ENCODE measurements at places on chromosomes 6 and 20. TPM values are rescaled to one million over a fixed set of nuclear protein-coding genes. Genes with fewer than 3 reads are reported as not detected.

- no peak for DNase-seq
Measured at GRCh38 chr6:4344317-4344899, 209.0 kb upstream of the ECI2 start.

GRCh38 chr20:45918182-45918737 lies 6.3 kb upstream of the PLTP start:
- no peak for DNase-seq

GRCh38 chr6:118574051-118574865 lies 26.2 kb downstream of the PLN start:
- DNase-seq, result no peak

- no peak for DNase-seq
Measured at GRCh38 chr6:151719070-151719469, 88.4 kb upstream of the ESR1 start.

- DNase-seq, result no peak
Measured at GRCh38 chr20:54350415-54350814, 125.0 kb upstream of the DOK5 start.

- DNase-seq, result no peak
Measured at GRCh38 chr20:22425344-22426295, 158.8 kb downstream of the FOXA2 start.

- no peak for DNase-seq
Measured at GRCh38 chr6:135904666-135905065, 53.2 kb downstream of the PDE7B start.

GRCh38 chr6:149951626-149952025 lies 9.8 kb downstream of the ULBP2 start:
- DNase-seq, result no peak

GRCh38 chr6:14883921-14884320 lies 361.9 kb upstream of the JARID2 start:
- DNase-seq, result no peak

- DNase-seq, result no peak
Measured at GRCh38 chr6:50905297-50905696, 86.6 kb downstream of the TFAP2B start.

DNA sequence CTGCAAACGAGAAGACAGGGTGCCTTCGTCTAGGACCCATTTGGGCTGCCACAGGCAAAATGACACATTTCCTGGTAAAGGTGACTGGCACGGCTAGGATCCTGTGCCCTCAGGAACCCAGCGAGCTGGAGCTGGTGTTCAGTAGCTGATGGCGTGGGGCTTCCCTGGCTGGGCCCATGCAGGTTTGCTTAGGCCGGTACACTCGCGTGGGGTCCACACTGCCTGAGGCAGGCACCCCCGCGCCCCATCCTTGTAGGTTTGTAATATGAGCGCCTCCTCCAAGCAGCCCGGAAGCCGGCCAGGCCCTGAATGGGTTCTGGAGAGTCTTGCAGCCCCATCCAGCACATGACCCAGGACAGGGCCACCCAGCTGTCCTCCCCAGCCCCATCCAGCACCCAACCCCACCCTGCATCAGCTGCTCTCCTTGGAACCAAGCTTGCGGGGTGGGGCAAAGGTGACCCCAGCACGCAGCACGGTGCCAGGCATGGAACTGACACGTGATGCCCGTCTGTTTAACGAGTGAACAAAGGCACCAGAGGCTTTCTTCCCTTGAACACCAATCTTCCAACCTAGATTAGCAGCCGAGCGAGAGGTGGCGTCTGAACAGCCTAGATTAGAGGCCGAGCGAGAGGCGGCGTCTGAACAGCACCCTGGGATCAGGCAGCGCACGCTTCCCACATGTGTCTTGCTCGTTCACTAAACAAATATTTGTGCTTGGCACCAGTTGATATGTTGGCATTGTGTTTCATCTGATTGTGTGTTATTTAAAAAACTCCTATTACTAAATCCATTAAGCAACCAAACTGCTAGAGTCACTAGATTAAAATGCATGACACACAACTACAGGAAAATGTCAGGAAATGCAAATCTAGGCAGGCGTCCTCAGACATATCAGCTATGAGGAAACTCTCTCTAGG lies 112.1 kb downstream of the DLL1 start:
- DNase-seq, result no peak

DNA sequence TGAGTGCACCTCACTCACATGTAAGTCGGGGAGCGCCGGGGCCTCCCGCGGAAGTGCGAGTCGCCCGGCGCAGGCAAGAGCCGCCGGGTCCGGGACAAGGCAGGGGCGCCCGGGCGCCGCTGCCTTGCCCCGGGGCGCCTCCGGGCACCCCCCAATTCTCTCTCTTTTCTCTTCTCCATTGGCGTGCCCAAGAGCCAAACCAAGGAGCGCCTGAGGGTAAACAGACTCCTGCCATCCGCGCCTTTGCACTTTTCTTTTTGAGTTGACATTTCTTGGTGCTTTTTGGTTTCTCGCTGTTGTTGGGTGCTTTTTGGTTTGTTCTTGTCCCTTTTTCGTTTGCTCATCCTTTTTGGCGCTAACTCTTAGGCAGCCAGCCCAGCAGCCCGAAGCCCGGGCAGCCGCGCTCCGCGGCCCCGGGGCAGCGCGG lies 36.8 kb downstream of the GNAS start:
- DNase-seq, result no peak

DNA sequence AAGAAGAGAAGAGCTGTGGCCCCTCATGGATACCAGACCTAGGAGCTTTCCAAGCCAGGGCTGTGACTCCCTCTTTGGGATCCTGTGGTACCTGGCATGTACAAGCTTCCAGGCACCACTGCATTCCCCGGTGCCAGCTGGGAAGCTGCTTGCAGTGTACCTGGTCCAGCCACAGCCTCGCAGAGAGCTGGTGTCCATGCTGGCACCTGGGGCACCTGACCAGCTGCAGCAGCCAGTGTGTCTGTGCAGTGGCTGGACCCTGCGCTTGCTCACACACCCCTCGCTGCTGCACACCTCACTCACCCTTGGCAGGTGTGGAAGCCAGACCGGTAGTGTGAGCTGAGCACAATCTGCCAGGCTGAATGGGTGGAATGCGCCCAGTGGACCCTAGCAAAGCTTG lies 190.9 kb upstream of the MAN1A1 start:
- DNase-seq, result no peak

DNA sequence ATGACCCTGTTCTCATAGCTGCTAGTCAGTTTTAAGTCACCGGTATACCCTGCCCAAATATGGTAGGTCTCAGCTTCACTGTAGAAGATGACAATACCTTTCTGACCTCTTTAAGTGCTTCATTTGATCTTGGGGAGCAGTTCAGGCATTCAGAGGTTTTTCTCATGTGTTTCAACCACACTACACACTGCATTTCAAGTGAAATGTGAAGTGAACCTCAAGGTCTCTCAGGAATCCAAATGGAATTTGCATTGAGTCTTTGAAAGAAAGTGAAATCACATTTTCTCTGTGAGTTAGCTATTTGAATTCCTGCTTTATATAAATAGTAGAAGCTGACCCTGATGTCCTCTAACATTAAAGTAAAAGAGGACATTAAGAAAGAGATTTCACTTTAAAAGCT lies 461.6 kb downstream of the ADGRB3 start:
- no peak for DNase-seq

DNA sequence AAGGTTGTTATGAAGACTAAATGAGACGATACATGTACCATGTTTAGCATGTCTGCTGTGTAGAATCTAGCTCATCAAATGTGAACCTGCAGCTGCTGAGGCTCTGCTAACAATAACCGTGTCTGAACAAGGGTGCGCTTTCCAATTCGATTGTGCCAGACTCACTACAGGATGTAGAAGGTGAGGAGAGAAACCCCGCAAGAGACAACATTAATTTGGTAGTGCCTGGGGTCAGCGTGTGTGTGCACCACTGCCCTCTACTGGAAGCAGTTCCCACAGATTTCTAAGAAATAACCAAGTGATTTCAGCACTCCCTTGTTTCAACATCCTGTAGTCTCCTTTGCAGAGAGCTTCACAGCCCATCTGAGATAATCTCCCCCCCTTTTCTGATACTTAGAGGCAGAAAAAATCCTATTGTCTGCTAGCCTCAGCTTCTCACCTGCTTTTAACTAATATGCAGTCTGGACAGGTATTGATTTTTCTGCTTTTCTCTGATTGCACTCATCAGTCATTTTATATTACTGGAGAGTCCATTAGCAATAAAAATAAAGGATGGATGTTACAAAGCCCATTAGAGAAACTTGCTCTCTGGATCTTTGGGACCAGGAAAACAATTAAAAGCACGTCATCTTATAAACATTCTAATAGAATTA lies 96.7 kb upstream of the BACH2 start:
- DNase-seq, result peak; percentile 38

GRCh38 chr20:42063141-42063540 lies 445.0 kb upstream of the CHD6 start:
- DNase-seq, result no peak

GRCh38 chr6:165665384-165665672 lies 2.3 kb upstream of the PDE10A start:
- no peak for DNase-seq

DNA sequence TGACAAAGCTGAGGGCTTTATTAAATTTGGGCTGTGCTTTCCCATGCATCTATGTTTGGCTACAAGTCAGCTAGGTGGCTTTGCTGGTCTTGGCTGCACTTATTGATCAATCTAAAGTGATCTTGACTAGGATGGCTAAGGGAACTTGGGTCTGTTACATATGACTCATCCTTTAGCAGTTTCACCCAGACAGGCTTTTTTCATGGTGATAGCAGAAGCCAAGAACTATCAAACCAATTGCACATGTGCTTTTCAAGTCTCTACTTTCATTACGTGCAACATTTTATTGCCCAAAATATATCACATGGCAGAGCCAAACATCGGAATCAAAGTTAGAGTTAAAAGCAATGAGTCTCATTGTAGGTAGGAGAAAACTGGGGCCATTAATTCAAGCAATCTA lies 626.3 kb downstream of the TENT5A start:
- DNase-seq, result no peak

DNA sequence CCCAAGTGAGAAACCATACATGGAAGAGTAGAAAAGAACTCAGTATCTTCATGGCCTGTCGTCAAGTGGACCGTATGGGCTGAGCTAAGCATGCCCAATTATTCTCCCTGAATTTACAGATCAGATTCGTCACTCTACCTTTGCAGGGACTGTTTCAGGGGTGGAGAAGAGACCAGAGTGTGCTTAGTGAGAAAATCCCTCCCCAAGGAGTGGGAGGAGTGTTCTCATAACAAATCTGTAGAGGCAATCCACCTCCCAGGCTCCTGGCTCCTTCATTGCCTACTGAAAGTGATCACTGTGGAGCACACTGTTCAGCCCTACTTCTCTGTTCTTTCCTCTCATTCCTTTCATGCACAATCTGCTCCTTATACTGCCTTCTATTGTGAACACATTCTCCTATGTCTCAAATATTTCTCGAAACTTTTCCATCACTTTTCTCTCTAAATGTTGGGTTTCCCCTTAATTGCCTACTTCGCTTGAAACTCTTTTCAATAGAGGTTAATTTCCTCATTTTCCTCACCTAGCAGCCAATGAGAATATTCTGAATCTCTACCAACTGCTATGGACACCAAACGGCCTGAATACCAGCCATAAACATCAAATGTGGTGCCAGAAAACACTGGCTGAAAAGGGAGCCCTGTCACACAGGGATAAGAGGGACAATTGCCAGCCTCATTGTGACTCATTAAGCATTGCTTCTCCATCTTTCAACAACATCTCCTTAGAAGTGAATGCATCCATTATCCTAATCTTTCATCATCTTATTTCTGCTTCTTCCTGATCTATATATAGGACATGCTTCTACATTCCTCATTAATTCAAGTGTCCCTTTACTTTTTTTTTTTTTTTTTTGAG lies 398.3 kb downstream of the UTRN start:
- DNase-seq, result no peak

DNA sequence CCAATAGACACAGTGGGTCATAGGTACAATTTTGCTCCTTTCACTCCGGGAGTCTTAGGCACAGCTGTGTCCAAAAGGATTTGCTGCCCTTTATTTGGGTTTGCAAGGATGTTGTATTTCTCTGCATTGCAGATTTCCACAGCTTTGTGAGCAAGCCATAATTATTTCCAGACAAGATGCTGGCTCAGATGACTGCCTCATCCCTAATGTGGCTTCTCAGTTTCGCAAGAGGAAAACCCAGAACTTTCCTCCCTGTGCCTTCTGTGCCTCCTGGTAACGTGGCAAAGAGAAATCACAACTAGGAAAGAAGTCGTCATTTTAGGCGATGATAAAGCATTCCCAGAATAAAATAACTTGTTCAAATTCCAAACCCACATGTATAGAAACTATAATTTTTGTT lies 33.7 kb downstream of the FAM50B start:
- DNase-seq, result peak; percentile 72

DNA sequence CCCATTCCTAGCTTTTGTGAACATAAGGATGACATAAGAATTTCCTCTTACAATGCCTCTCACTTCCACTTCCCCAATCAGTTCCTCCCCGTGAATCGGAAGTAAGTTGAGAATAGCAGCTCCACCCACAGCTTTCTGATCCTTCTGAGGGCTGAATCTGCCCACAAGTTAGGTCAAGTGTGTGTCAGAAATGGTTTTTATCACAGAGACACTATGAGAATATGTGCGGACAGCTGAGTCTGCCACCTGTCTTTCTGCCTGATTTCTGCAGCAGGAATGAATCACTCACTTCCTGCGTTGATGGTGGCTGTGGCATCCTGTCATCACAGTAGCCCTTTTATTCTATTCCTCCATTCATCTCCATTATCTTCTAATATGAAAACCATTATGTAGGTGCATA lies 70.2 kb downstream of the RIN2 start:
- DNase-seq, result no peak

DNA sequence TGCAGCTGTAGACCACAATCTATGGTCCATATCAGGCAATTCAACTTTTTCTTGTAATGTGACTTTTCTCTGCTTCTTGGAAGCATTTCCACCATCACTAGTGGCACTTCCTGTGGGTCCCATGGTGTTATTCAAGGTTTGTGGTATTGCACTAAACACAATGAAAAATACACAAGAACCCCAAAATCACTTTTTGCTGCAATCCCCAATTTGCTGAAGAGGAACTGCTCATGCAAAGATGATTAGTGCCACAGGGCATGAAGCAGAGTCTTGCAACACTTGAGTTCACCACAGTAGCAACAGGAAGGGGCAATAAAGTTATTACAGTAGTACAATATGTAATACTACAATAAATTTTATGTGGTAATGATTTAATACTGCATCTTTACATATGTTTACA lies 16.8 kb upstream of the TAAR1 start:
- DNase-seq, result no peak

DNA sequence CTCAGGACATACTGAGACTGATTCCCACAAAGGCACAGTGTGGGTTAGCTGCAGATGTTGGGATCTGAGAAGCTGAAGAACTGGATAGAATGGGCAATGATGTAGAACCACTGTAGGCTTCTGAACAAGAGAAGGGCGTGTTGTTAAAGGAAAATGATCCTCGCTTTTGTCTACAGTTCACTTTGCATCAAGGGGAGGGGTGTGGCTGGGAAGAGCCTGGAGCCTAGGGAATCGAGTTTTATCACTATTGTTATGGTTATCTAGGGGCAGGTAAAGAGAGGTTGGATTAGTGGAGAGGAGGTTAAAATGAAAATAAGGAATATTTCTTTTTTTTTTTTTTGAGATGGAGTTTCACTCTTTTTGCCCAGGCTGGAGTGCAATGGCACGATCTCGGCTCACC lies 768.1 kb downstream of the KIF16B start:
- DNase-seq, result no peak

PLAGL2 gene
- 9.8 TPM for polyA plus RNA-seq

TSBP1 gene
- polyA plus RNA-seq, result not detected

RIPOR3 gene
- 7.5 TPM for polyA plus RNA-seq

ZC2HC1B gene
- not detected for polyA plus RNA-seq

IDH3B gene
- polyA plus RNA-seq, result 99.0 TPM

EYS gene
- polyA plus RNA-seq, result 0.47 TPM

COL21A1 gene
- 101 TPM for polyA plus RNA-seq

SLC17A1 gene
- polyA plus RNA-seq, result not detected

SIRPB1 gene
- 1.7 TPM for polyA plus RNA-seq

TNXB gene
- polyA plus RNA-seq, result 108 TPM

CLPSL1 gene
- polyA plus RNA-seq, result not detected
